OCI-LY7 (cell line): ENCODE measurements at places on chromosomes 5 and 9. TPM values are rescaled to one million over a fixed set of nuclear protein-coding genes. Genes with fewer than 3 reads are reported as not detected.

GRCh38 chr9:101593345-101593744 is 1.4 kb downstream of the PPP3R2 start:
- DNase-seq, result no peak

- no peak for DNase-seq
Measured at GRCh38 chr5:139658928-139659667, 10.9 kb downstream of the CXXC5 start.

The CAVIN4 gene
- total RNA-seq, result 0.59 and 0.68 TPM in 2 replicates

GRCh38 chr5:164188733-164189148 is 683.3 kb downstream of the MAT2B start:
- no peak for DNase-seq

The CCL27 gene
- total RNA-seq, result 0.42 and 0.68 TPM in 2 replicates

DNA sequence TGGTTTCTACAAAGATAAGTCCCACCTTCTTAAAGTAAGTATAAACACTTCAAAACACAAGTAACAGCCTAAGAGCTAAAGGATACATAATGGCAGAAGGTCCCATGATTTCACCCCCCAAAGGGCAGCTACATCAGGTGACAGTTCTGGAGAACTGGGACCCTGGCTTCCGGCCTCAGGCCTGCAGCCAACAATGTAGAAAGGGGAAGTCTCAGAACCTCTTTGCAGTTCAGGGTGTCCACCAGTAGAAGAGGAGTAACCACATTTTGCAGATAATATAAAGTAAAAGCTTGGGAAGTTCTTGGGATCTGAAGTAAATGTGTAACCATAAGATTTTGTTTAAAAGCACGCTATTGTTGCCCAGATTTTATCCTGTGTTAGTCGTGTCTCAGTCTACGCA is 267.4 kb upstream of the VLDLR start:
- peak; percentile 8 for DNase-seq

GRCh38 chr9:5263351-5264218 is 32.4 kb downstream of the INSL4 start:
- peak; percentile 19 for DNase-seq

DNA sequence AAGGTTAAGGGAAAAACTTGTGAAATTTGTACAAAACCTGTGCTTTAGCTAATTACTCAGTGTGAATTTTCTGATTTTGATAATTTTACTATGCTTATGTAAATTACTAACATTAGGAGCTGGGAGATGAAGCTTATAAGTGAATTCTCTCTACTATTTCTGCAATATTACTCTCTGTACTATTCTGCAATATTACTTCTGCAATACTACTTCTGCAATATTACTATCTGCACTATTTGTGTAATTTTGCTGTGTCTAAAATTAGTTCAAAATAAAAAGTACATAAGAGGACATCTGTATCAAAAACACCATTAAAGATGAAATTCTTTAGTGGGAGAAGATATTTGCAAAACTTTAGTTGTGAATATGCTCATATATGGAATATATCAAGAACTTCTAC is 62.9 kb downstream of the C9 start:
- no peak for DNase-seq

- peak; percentile 48 for DNase-seq
Measured at GRCh38 chr9:129822898-129823541, 916 bp downstream of the TOR1A start.

The TMEM252 gene
- total RNA-seq, result not detected in 2 replicates

DNA sequence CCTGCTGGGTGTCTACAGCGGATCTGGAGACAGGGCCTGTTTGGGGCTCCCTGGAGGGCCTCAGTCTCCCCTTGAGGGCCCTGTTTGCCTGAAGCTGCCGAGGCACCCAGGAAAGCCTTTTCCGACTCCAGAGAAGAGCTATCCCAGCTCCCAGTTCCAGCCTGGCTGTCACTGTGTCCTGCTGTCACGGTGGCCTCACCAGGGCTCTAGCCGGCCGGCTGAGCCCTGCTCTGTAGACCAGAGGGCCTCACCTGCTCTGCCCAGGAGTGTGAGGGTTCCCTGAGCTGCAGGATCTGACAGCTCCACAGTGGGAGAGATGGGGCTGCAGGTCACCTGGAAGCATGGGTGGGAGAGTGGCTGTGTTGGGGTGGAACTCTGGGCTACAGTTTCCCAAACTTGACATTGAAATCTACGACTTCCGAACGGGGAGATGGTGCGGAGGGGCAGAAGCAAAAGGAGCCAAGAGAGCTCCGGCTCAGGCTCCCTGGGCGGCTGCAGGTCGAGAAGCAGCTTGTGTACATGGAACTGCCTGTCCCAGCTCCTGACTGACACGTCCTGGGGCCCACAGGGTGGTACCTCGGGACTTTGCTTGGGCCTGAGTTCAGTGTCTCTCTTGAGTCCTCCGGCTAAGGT is 94.9 kb downstream of the CACNA1B start:
- DNase-seq, result no peak

The CCDC152 gene
- total RNA-seq, result not detected in 2 replicates

The LCN1 gene
- not detected in 2 replicates for total RNA-seq

- peak; percentile 62 for DNase-seq
Measured at GRCh38 chr9:83714329-83714728, 6.6 kb upstream of the UBQLN1 start.
